ENCODE measurements at places on chromosomes 3 and 15.

GRCh38 chr3:164208048-164208447 lies 870.2 kb downstream of the SI start:
- no peak for DNase-seq

DNA sequence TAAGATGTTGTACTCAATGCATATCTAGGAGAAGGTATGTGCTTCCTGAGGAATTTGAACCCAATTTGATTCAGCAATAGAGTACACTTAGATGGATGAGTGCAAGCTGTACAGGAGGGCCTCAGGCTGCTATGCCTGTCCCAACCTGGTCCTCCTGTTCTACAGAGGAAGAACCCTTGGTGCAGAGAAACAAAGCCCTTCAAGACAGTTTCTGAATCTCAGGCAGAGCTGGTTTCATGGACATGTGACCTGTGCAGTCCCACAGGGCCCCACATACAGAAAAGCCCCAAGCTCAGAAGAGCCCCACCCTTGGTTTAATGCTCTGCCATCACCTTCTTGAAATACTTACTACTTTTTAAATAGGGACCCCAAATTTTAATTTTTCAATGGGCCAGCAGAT lies 15.3 kb downstream of the FOXP1 start:
- DNase-seq: no peak

DNA sequence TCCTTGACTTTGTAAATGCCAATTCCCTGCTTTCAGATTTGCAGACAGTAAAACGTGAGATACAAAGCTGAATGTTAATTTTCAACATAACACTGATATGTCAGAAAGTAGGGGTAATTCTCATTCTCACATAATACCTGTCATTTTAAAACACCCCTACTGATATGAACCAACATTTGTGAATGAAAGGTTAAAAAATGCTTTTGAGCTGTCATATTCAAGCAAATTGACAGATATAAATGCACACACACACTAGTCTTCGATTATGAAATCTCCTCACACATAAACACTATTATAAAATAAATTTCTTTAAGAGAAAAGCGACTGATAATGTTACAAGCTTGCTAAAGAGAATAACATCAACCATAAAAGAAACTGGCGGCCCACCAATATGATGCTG lies 128.8 kb downstream of the PEAK1 start:
- DNase-seq: no peak

- no peak for DNase-seq
These were observed 6.5 kb upstream of the USP3 start for GRCh38 chr15:63497642-63498467.

- no peak for DNase-seq
These were observed 517 bp downstream of the FBN1 start for GRCh38 chr15:48644827-48645557.

DNA sequence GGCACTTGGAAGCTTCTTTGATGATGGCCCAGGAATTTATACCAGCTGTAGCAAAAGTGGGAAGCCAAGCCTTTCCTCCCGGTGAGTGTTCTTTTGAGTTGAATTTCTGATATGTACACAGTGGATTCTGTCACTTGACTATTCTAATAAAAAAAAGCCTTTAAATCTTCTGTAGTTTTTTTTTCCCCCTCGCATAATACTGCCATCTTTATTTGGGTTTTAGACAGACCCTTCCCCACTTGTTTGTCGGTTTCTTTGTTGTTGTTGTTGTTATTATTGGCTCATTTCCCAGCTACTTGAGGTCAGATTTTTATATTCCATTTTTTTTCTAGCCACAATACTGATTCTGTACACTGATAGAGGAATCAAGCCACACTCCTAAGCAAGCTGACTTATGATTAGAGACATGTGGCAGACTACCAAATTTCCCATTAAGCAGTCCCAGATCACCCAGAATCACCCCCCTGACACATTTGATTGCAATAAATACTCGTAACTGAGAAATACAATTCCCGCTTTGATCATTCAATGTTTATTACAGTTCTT lies 122.4 kb upstream of the IL12A start:
- DNase-seq: no peak

GRCh38 chr3:19147905-19148767 lies at the start of gene KCNH8:
TSS of gene KCNH8 (plus strand) at chr3:19148510. CDS start at chr3:19148720, 210 bp downstream.
- peak; percentile 19 for DNase-seq

DNA sequence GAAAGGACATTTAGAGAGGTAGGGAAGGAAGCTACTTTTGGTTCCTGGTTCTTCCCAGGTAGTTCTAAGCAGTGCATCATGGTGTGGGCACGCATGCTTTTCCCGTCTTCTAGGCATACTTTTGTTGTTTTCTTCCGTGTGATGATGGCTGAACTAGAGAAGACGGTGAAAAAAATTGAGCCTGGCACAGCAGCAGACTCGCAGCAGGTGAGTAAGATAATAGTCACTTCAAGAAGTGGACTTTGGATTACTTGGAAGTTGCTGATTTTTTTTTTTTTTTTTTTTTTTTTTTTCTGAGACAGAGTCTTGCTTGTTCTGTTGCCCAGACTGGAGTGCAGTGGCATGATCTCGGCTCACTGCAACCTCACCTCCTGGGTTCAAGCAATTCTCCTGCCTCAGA lies 17.9 kb downstream of the FANCD2OS start:
- no peak for DNase-seq

- DNase-seq: no peak
These were observed 177.5 kb downstream of the STT3B start for GRCh38 chr3:31710123-31710803.

DNA sequence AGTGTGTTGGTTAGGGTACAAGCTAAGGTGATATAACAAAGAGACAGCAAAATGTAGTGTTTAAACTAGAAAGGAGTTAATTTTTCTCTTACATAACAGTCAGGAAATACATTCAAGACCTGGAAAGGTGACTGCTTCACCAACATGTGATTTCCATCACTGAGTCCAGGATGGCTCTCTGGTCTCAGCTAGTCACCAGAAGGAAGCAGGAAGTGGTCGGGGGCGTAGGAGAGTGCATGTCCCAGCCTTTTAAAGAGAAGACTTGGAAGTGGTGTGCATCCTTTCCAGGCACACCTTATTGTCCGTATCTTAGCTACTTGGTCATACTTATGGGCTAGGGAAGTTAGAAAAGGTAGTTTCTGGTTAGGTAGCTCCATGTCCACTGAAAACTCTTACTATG lies 11.1 kb upstream of the UBE2Q2 start:
- DNase-seq: no peak

DNA sequence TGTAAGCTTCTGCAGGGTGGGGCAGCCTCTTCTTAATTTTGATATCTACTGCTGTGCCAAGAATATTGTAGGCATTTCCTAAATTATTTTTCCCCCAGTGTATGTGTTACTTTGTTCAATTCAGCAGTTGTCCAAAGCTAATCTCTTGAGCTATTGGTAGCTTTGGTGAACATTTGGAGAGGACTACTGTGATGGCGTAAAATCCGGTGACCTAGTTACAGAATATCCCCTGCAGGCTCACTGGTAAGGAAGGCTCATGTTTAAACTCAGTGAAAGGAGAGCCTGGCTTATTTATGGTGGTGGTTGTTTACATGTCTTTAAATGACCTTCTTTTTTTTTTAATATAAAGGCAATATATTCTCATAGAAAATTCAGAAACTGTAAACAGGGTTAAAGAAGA lies 105.6 kb downstream of the LPP start:
- DNase-seq: no peak

GRCh38 chr3:142022381-142022780 lies 127.0 kb downstream of the TFDP2 start:
- DNase-seq: no peak

DNA sequence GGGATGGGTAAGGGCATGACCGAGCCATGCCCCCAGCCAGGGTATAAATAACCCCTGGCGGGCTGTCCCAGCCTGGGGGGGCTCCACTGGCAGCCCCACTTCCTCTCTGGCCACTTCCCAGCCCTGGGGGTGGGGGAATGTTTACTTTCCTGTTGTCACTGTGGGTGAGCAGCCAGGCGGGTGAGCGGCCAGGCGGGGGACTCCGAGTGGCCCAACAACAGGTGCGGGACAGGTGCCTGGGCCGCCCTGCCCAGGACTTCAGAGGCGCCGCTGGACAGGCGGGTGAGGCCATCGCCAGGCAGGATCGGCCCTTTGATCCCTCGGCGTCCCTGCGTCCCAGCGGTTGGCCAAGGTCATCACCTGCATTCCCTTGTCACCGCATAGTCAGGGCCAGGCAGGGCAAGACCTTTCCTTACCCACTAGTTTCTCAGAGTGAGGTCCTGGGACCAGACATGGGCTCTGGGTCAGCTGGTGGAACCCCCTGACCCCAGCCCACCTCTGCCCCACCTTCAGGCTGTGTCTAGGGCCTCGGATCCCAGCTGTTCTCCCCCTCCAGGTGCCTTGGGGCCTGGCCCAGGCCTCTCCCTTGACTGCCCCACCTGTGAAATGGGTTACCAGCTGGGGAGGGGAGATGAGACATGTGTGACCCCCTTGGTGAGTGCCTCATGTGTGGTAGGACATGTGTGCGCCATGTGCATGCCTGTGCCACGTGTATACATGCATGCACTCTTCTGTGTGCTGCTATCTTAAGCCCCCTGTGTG lies 16.6 kb downstream of the SEMA3F start:
- no peak for DNase-seq

DNA sequence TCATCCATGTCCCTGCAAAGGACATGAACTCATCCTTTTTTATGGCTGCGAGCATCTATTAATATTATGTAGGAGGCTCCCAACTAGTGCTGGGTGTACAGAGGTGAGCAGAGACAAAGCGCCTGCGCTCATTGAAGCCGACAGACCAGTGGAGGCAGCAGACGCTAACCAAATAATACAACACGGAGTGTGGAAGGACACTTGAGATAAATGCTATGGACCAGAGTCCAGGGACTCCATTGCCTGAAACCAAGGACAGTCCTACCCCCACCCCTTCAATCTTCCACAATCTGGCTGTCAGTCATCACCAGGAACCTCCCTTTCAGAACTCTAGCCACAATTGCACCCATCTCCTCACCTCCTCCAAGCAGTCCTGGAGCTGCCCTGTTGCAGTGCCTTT lies 41.5 kb downstream of the KLHL6 start:
- no peak for DNase-seq

GRCh38 chr3:2765002-2765579 lies 345.1 kb downstream of the IL5RA start:
- DNase-seq: no peak

DNA sequence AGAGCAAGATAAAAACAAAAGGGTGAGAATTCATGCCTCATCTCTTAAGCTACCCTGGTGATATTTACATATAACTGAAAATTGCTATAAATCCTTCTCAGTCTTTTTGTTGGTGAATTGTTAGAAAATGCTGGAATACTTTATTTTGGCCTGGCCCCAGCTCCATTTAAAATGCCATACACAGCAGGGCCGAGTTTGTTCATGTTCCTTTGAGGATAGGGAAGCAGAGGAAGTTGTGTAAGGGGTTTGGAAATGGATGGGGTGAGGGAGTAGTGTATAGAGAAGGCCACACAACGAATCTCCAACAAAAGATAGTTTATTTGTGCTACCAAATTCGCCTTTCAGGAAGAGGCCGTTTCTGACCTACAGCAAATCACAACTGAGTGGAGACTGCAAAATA lies 78.6 kb upstream of the ADAMTS9 start:
- no peak for DNase-seq

DNA sequence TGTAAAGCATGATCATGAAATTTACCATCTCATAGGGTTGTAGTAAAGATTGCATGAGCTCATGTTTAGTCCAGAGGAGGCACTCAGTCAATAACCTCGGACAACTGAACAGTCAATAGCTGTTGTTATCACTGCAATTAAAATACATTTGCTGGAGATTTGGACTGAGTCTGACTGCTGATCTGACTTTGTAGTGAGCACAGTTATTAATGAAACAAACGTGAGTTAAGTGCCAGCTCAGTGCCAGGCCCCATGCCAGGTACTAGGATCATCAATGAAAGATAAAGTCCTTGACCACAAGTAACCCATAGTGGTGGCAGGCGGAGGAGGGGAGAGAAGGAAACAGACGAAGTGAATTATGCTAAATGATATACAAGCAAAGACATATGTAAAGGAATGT lies 43.7 kb upstream of the PRICKLE2 start:
- no peak for DNase-seq

GRCh38 chr3:61848885-61849284 lies 287.5 kb downstream of the PTPRG start:
- no peak for DNase-seq

GRCh38 chr3:2656806-2657777 lies 453.1 kb downstream of the IL5RA start:
- DNase-seq: no peak

DNA sequence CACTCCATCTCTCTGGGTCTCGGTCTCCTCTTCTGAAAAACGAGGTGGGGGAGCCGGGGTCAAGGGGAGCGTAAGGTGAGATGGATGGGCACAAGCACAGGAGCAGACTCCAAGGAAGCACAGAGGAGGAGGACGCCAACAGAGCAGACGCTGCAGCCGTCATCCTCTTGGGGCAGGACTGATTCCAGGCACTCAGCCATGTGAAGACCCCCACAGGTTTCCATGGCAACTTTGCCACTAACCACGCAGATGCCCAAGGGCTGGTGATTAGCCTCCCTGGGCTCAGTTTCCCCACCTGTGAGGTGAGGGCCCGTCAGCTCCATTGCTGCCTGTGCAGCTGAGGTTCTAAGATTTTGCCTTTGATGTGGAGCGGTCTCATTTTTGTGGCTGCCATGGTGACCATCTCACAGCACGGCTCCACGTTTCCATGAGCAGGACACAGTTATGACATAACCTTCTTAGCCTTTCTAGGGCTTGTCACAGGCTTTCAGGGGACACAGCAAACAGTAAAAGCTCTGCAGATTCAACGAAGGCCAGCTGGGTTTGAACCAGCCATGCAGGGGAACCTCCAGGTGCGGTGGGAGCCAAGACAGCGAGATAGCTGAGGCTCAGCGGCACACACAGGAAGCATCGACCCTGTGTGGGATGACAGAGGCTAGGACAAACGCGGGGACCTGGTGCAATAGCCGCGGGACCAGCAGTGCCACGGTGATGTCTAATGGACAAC lies 170.3 kb downstream of the NUP210 start:
- DNase-seq: no peak

DNA sequence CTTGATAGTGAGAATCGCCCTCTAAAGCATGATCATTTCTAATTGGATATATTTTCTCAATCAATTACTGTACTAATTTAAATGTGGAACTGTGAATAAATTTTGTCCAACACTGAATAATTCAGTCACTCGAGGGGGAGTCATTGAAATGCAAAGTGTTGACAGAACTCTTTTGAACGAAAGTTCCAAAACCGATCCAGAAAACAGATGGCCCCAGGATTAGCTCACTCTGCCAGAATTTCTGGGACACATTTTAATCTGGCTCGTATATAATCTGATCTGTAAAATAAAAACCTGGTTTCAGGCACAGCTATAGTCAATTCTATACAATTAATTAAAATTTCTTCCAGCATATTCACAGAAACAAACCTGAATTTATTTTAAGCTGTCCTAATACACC lies 580.4 kb downstream of the ROBO1 start:
- no peak for DNase-seq

- no peak for DNase-seq
These were observed 45.0 kb downstream of the BCL2L10 start for GRCh38 chr15:52067545-52067926.

DNA sequence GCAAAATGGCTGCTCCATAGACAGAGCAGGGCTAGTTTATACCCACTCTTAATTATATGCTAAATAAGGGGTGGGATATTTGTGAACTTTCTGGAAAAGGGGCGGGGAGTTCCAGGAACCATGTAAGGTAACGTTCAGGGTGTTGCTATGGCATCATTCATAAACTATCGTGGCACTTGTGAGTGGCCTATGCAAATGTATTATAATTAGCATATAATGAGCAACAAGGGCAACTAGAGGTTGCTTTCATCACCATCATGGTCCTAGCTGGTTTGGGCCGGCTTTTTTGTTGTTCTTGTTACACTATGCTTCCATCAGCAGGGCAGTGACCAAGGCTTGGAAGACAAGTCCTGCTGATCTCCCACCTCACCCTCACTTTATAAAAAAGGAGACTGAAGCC lies 43.2 kb upstream of the FGD5 start:
- no peak for DNase-seq

- no peak for DNase-seq
These were observed 20.1 kb downstream of the PAQR9 start for GRCh38 chr3:142943349-142943748.
